ENCODE measurements at places on chromosomes 6 and 20. TPM values are rescaled to one million over a fixed set of nuclear protein-coding genes. Genes with fewer than 3 reads are reported as not detected.

GRCh38 chr6:151078655-151079054, 161.1 kb upstream of the AKAP12 start:
- no peak overlapping the region for H3K4me3 ChIP-seq
- no peak for DNase-seq
- H3K36me3 ChIP-seq = peaks cover 25% of the 10 kb centered on the region
- no peaks in the 10 kb centered on the region for H3K27me3 ChIP-seq
- H3K4me1 ChIP-seq = no peaks in the 10 kb centered on the region

CALHM6 gene
- 3.4 TPM for total RNA-seq

DNA sequence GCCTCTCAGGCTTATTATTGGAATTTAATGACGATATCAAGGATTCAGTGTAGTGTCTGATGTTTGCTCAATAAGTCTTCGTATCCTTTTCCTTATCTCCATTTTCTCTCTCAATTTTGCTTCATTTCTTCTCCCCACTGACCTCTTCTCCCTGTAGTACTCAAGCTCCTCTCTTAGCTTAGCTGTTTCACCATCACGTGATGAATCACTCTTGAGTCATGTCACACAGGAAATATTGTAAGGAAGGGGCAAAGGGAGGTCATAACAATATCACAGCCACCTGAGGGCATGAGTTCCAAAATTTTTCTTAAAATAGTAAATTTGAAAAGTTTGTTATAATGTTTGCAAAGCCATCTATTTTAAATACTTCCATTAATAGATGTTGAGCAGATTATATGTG, 392.2 kb upstream of the MARCKS start:
- no peak for DNase-seq
- no peaks in the 10 kb centered on the region for H3K27me3 ChIP-seq
- H3K4me3 ChIP-seq = no peak overlapping the region
- no peaks in the 10 kb centered on the region for H3K36me3 ChIP-seq
- no peaks in the 10 kb centered on the region for H3K4me1 ChIP-seq

RIMS1 gene
- not detected for total RNA-seq

SLC4A11 gene
- total RNA-seq = 1.1 TPM

ZNF341 gene
- 5.9 TPM for total RNA-seq

GRCh38 chr6:27861276-27861840, 50.8 kb downstream of the OR2B2 start:
- H3K36me3 ChIP-seq = peaks cover 15% of the 10 kb centered on the region
- no peak overlapping the region for H3K27ac ChIP-seq
- H3K27me3 ChIP-seq = peaks cover 10% of the 10 kb centered on the region
- no peak for DNase-seq
- H3K4me3 ChIP-seq = no peak overlapping the region

DNA sequence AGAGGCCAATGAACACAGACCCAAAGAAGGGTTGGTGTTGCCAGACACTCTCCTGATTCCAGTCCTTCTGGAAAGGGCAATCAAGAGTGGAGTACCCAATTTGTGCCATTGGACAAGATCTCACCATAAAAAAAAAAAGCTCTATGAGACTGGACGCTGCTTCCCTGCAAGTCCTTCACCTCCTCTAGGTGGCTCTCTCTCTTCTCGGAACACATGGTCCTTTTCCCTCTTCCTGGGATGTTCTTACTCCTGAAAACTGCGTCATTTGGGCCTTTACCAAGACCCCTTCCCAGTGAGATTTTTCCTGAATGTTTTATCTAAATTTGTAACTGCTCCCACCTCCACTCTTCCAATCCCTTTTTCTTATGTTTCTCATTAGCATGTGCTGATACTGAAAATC, 280.8 kb downstream of the FOXA2 start:
- no peaks in the 10 kb centered on the region for H3K27me3 ChIP-seq
- H3K4me3 ChIP-seq = no peak overlapping the region
- H3K36me3 ChIP-seq = no peaks in the 10 kb centered on the region
- no peaks in the 10 kb centered on the region for H3K4me1 ChIP-seq
- DNase-seq = no peak

TM9SF4 gene
- 35.8 TPM for total RNA-seq

PRL gene
- total RNA-seq = not detected

DNA sequence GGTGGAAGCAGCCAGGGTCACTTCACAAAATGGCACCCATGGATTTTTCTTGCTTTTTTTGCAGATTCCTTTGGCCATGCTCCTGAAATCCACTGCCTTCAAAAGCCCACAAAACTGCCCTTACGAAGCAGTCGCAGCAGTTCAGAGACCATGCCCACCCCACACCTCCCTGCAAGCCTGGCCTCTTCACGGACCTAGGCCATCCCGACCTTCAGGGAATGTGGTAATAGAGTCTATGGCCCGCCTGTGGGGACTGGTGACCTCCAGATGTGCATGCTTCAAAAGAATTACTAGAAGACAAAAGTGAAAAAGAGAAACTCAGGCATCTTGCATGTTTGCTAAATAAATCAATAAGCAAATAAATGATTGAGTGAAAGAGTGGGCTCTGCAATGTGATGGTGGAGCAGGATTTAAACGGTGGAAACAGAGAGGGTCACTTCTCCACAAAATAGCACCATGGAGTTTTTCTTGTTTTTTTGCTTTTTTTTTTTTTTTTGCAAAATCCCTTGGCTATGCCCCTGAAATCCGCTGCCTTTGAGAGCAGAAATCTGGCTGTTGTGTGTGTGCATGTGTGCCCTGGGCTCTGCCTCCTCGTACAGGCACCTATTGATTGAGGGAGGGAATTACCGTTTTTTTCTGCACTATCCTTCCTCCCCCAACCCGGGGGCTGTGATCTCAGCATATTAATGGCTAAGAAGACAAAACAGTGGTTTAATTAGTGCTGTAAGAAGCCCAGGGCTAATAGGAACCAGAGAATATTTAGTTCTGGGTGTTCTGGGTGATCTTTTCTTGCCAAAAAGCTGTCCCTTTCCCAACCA, 107.4 kb downstream of the PXDC1 start:
- no peak overlapping the region for H3K4me3 ChIP-seq
- no peaks in the 10 kb centered on the region for H3K4me1 ChIP-seq
- H3K36me3 ChIP-seq = no peaks in the 10 kb centered on the region
- H3K27ac ChIP-seq = no peak overlapping the region
- no peak for DNase-seq

Data from activated CD4-positive, alpha-beta memory T cell treated with anti-CD3 and anti-CD28 coated beads for 36 hours (primary cell).